Activated naive CD4-positive, alpha-beta T cell treated with Interleukin-2 at 50 U/mL for 16 hours (primary cell): ENCODE measurements at places on chromosomes 11 and 22.

DNA sequence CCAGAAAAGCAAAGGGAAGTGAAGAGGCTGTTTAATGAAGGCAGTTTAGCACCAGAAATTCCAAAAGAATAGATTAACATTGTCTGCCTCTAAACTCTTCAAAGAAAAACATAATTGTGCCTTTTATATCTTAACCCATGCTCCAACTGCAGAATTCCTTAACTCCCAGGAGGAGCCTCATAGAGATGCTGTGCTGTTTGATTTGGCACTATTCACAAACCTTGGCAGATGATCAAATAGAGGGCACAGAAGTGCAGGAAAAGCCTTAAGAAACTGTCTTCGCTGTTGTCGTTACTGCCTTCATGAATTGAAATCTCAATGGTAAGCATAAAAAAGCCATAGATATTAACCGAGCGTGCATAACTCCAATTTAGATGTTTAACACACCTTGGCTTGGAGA is 124.1 kb upstream of the MPPED2 start:
- DNase-seq = no peak

GRCh38 chr11:121547574-121547973 is 94.8 kb upstream of the SORL1-AS1 start:
- DNase-seq = no peak

- no peak for DNase-seq
These were observed 67.6 kb upstream of the TEAD1 start for GRCh38 chr11:12606597-12606996.

DNA sequence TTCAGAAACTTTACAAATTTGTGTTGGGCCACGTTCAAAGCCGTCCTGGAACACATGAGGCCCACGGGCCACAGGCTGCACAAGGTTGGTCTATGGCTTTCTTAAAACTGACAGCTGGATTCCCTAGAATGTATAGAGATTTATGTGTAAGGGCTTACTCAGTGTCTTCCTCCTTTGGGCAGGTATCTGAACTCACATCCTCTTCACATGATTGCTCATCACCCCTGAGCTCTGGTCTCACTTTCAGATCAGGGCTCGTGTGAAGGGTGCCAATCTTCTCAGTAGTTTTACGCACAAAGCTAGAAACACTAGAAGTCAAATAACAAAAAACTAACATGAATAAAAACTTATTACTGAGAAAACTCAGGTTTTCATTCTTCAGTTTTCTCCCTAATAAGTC is 27.1 kb downstream of the HPS5 start:
- DNase-seq = no peak

DNA sequence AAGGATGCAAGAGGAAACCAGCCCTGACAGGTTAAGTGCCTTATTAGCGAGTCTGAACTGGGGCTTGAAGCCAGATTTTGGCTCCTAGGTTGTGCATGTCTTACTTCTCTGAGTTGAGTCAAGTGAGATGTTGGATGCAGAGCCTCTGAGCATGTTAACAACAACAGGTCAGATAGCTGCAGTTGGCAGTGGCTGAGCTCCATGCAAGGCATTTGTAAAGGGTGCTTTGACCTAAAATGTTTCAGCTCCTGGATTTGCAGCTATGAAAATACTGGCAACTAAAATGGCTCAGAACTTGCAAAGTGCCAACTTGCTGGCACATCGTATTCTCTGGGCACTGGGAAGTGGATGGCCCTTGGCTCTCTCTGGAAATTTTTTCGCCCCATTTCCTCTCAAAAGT is 16.4 kb upstream of the CSRP3 start:
- DNase-seq = no peak
